Kidney epithelial cell (primary cell): ENCODE measurements at places on chromosomes 2 and 18. TPM values are rescaled to one million over a fixed set of nuclear protein-coding genes. Genes with fewer than 3 reads are reported as not detected.

RFTN2 gene
- under 0.01 and 0.07 TPM in 2 replicates for total RNA-seq

SLC30A3 gene
- total RNA-seq, result 0.08 and 0.27 TPM in 2 replicates

PFN4 gene
- 1.9 and 3.4 TPM in 2 replicates for total RNA-seq

BAZ2B gene
- total RNA-seq, result 41.9 and 45.0 TPM in 2 replicates

RPRM gene
- 1.0 and 2.1 TPM in 2 replicates for total RNA-seq

IDH1 gene
- 98.9 and 108 TPM in 2 replicates for total RNA-seq

HOXD8 gene
- 18.1 and 22.5 TPM in 2 replicates for total RNA-seq

TUBA4B gene
- total RNA-seq, result not detected in 2 replicates
